Thoracic aorta (tissue), 2 donors: ENCODE measurements at places on chromosomes 13 and 19.

- DNase-seq = no peak
Measured at GRCh38 chr13:69601661-69602060, 506.0 kb upstream of the ATXN8OS start.

DNA sequence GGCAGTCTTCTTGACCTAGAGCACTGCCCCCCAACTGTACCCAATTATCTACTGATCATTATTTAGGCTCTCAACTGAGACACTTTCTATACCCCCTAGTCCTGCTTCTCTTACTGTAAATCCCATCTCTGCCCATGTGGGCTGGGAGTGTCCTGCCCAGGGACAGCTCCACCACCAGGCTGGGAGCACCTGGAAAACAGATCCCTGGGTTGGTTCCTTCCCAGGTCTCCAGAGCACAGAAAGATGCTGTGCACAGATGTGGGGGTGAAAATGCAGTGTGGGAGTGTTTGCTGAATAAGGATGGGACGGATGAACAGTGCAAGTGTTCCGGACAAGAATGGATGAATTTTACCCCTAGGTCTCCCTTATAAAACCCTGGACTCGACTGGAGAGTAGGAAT is 12.7 kb downstream of the CYP4F2 start:
- no peak for DNase-seq

DNA sequence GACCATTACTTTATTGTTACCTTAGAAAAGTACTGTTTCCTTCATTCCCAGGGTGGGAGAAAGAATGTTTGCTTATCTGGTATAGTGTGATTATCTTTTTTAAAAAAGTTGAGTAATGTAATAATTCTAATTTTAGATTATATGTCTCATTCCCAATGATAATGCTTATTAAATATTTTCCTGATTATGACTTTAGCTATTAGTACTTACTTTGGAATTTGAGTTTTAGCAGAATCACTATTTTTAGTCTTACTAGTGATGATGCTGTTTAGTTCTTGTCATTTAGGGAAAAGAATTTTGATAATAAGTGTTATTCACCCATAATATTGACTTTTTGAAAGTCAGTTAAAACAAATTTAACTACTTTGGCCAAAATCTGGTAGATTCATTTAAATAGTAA is 95.2 kb downstream of the FRY start:
- no peak for DNase-seq

GRCh38 chr13:29532821-29533220 is 62.7 kb downstream of the SLC7A1 start:
- no peak for DNase-seq

- DNase-seq = no peak
Measured at GRCh38 chr19:1122972-1123363, 19.2 kb downstream of the GPX4 start.

- DNase-seq = no peak
Measured at GRCh38 chr13:54004026-54004699, 975.5 kb downstream of the OLFM4 start.

- DNase-seq = no peak
Measured at GRCh38 chr13:33740134-33740538, 77.8 kb upstream of the RFC3 start.
